ENCODE measurements at places on chromosomes 16 and 17.

DNA sequence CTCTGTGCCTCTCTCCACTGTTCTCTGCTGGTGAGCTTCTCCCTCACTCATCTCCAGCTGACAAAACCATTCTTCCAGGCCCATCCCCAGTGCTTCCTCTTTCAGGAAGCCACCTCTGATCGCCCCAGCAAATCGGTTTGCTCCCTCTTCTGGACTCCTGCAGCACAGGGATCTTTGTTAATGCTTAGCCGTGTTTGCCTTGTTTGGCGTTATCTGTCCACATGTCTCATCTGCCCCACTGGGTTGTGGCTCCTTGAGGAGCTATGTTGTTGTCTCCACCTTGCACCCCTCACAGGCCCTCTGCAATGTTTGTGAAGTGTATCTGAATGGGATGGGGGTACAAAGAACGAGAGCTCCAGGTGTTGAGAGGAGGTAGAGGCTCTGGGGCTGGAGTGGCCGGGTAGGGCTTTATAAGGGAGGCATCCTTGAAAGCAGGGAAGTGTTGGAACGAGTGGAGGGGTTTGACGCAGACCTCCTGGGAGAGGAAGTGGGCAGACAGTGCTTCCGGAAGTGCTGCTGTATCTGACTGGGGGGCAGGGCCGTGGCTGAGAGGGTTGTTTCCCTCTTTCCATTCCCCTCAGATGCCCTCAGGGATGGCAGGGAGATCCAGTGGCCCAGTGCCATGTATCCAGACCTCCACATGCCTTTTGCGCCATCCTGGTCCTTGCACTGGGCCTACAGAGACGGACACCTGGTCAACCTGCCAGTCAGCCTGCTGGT, 27.8 kb downstream of the CASKIN2 start:
- DNase-seq = no peak

DNA sequence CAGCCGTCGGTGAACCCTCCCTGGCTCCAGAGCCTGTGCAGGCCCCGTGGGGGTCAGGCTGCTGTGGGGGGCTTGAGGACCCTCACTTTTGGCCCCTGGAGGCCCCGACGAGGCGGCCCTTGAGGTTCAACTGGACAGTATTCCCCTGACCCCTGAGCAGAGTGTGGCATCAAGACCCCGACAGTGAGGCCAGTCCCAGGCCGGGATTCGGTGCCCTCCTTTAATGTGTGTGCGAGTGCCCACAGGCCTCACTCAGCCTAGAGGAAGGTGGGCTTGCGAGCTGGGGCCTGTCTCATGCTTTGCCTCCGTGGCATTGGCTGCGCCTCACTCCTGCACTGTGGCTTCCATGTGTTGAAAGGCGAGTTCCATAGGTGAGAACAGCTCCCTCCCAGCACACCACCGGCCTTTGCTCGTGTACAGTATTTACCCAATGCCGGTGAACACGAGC, 94.5 kb downstream of the METRNL start:
- DNase-seq = no peak

- no peak for DNase-seq
These were observed 4.0 kb downstream of the ALG1 start for GRCh38 chr16:5075637-5076036.

- no peak for DNase-seq
These were observed 81.2 kb downstream of the USP22 start for GRCh38 chr17:20961586-20961985.

DNA sequence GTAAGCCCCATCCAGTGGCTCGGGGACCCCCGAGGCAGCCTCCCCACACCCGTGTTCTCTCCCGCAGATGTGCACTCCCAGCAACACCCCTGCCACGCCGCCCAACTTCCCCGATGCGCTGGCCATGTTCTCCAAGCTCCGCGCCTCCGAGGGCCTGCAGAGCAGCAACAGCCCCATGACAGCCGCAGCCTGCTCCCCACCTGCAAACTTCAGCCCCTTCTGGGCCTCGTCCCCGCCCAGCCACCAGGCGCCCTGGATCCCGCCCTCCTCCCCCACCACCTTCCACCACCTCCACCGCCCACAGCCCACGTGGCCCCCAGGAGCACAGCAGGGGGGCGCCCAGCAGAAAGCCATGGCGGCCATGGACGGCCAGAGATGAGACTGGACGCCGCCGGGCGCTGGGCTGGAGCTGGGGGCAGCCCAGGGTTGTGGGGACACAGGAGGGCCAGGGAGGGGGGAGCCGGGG, 5.0 kb downstream of the UBALD2 start:
- no peak for DNase-seq

GRCh38 chr16:88638323-88639230, at the start of gene IL17C:
Gene IL17C, plus strand, starts transcription at chr16:88638572. Its CDS starts 70 bp downstream, at chr16:88638642.
- no peak for DNase-seq

DNA sequence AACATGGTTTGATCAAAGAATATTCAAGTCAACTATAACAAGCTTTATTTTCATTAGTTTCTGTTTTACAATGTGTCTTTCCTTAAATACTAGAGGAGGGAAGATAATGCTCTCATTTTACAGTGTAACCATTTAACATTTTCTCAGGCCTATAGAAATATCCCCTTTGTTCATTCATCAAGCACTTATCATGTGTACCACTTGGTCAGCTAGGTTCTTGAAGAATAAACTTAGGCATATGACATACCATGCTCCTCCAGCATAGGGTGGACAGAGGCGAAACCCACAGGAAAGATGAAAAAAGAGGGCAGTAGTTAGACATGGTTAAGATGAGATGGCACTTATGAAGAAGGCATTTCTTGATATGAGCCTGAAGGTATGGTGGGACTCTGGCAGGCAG, 34.0 kb upstream of the HLF start:
- no peak for DNase-seq

- no peak for DNase-seq
These were observed 1.1 kb downstream of the ABCA10 start for GRCh38 chr17:69227541-69227940.

- DNase-seq = no peak
These were observed 16.3 kb downstream of the UNC45B start for GRCh38 chr17:35163886-35164285.

GRCh38 chr17:71933306-71933705, 187.5 kb upstream of the SOX9 start:
- no peak for DNase-seq

All from right forelimb (tissue), 1 donor.